ENCODE measurements at places on chromosomes 5 and 9.
A peak's percentile ranks its signal among the peaks of the same experiment; 100 is the strongest.

DNA sequence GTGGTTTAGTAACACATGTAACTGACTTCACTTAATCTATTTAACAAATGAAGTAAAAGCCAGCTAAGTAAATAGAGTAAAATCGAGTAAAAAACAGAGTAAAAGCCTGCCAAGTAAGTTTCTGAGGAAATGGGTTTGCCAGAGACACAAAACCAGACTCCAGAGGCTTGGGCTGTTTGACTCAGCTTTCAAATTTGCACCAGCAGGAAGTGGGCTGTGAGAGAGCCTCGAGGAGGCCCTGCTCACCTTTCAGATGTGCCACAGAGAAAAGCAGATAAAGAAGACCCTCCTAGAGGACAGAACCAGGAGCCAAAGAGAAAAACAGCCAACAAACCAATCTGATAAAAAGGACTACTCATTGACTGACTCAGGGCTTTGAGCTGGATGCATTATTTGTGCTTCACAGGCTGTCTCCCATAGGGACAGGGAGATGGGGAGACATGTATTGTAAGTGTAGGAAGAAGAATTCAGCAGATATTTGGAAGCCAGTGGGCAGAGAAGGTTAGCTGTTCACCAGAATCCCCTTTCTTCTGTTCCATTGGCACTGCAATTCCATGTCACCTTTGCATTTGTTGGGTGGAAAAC, 14.4 kb upstream of the AMACR start:
- no peak for DNase-seq

DNA sequence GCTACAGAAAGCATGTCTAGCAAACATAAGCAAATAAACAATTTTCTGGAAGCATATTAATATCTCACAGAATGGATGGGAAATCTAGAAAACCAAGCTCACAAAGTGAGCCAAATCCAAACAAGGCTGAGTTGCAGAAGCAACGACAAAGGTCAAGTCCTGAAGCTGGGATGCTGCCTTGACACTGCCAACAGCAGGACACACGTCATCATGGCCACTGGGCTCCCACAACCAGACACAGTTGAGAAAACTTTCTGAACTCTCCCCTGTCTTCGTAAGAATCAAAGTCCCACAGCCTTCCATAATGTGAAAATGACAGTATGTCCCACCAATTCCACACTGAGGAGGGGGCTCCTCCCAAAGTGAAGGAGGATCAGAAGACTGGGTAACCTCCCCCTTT, 37.6 kb downstream of the EPB41L4A start:
- no peak for DNase-seq

DNA sequence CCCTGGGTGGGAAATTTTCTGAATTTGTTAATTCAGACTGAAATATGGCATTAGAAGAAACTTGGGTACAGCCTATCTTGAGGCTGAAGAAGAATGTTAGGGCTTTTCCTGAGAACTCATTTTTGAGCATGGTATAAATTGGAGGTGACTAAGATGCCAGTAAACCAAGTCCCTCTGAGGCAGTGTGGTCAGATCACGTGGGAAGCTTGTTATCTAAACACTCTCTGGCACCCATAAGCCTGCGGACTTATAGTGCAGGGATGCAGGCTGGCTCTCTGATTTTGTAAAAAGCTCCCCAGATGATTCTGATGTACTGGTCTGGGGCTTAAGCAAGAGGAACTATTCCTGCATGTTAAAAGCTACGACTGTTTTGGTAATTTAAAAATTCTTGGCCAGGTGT, 34.3 kb downstream of the MTMR12 start:
- DNase-seq, result no peak

DNA sequence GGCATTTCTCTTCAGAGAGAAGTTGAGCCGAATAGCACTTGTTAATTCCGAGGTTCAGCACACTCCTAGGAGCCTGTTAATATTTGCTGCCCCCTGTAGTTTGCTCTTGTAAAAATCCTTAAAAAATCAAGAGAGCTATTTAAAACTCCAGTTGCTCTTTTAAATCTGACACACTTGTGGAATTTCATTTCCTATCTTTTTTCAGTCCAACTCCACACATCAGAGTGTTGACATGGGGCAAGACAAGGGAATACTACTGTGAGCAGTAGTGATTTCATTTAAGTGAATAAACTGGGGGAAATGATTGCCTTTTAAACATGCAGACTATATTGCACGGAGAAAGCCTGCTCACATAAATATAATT, 1096.3 kb upstream of the DMAC1 start:
- DNase-seq, result peak; percentile 48

- DNase-seq, result no peak
Observed at GRCh38 chr5:65087154-65087553, 318.4 kb downstream of the CWC27 start.

GRCh38 chr5:158777647-158778350, 321.9 kb downstream of the EBF1 start:
- DNase-seq, result no peak

DNA sequence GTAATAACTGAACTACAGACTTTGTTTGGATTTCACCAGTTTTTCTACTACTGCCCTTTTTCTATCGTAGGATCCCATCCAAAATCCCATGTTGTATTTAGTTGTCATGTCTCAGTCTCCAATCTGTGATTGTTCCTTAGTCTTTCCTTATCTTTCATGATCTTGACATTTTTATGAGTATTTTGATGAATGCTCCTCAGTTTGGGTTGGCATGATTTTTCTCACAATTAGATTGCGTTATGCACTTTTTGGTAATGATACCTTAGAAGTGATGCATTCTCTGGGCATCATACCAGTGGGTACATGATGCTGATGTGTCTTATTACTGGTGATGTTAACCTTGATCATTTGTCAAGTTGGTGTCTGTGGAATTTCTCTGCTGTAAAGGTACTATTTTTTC, 5.7 kb downstream of the SLC22A4 start:
- DNase-seq, result no peak

DNA sequence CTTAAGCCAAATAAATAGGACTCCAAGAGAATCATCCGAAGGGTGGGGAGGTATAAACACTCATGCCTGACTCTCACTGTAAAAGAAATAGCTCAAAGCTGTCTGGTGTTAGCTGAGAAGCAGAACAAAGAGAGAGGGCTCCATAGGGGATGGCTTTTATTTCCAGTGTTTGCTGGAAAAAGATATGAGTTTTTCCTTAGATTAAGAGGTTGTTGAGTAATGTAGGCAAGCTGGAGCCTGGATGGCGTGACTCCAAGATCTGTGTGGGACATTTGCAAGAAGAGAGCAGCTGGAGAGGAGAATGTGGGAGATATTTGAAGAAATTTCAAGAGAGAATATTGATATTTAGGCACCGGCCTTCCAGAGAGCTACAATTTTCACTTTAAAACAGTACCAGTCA, 793.7 kb upstream of the RGMB start:
- no peak for DNase-seq

DNA sequence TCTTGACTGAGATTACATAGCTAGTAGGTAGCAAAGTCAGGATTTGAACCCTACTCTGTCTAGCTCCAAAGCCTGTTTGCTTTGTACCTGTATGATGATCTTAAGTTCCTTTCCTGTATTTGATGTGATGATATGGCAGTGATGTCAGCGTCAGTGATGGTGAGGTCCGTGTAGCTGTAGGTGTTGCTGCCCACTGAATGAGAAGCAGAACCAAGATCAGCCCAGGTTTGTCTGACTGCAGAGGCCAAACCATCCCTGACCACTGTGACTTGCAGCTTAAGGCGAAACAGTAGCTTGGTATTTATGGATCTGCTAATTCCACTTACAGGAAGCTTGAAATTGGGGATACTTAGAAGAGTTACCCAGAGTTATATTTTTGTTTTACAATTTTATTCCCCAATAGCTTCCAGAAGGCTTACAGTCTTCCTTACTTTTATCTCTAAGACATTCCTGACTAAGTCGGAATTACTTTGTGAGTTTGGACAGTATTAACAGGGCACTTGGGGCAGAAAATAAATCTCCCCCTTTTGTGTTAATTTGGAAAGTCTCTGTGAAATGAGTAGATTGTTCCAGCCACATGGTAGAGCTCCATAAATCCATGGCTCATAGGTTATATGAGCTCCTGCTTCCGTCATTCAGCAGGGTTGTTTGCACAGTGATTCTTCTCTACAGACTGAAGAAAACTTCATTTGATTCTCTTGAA, 273.4 kb downstream of the NR3C1 start:
- DNase-seq, result no peak

GRCh38 chr9:19496321-19497050, 87.7 kb downstream of the ACER2 start:
- no peak for DNase-seq

DNA sequence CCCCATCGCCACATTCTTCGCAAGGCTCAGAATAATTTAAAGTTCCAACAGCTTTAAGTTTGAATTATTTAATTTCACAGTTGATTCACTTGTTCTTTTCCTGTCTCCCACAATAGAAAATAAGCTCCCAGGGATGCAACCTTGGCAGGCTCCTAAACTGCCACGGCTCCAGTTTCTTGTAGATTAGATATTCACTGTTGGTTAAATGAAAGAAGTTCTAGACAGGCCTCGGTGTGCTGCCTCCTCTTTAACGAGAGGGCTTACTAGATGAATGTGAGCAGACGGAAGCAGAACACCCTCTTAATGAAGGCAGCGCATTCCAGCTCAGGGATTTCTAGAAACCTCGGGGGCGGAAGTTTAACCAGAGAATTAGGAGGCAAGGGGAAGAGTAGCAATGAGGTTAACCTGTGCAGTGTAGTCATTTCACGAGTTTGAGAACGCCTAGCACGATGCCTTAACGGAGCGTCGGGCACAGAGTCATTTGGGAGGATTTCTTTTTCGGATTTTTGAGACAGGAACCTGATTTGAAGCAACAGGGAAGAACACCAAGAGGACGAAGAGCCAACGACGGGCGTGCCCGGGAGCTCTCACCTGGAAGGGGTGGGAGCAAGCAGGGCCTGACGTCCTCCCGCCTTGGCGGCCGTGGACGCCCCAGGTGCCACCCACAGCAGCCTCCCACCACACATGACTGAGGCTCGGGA, 637 bp upstream of the SMC5 start:
- DNase-seq, result peak; percentile 89

DNA sequence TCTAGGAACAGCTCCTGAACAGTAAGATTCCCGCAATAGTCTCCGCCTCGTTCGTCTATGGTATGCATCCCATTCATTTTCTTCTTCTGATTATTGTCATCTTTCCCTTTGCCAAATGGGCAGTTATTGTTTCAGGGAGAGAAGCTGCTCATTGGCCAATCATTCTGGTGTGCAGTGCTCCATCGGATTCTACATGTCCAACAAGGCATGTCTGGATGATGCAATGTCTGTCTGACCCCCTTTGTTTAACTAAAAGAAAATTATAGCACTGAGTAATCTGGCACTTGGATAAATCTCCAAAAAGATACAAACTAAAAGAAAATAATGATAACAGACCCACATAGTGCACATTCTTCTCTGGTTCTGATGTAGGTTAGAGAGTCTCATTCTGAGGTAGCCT, 515.6 kb upstream of the DMAC1 start:
- no peak for DNase-seq

DNA sequence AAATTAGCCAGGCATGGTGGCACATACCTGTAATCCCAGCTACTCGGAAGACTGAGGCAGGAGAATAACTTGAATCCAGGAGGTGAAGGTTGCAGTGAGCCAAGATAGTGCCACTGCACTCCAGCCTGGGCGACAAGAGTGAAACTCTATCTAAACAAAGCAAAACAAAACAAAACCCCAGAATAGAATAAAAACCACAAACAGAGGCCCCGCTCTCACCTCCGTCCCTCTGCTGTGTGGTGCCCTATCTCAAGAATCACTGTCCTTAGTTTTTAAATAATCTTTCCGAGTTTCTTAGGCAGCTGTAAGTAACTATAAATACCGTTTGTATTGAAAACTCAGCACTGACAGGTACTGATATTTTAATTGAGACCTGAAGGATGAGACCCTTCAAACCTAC, 42.7 kb upstream of the IER5L start:
- DNase-seq, result no peak

DNA sequence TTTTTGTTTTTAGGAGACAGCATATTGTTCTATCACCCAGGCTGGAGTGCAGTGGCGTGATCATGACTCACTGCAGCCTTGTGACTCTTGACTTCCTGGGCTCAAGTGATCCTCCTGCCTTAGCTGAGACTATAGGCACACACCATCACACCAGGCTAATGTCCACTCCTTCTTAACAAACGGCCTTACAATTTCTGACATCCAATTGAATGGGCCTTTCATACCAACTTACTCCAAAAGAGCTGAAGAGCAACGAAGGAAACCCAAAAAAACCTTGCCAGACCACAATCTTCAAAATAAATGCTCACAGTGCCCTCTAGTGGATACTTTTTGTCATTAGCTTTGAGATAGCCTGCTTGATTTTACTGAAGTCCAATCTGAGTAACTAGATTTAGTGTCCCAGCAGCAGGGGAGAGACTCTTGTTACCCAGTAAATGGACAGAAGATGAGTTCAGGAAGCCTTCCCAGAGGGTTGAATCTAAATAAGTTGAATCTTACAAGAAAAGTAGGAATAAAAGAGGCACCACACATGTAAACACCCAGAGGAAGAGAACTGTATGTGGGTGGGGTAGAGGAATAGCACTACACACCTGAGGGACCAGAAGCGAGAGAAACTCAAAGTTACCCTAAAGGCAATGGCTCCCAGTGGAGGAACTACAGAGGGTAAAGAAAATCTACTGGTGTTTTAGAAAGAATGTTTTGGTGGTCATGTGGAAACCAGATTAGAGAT, 9.3 kb downstream of the ZNF622 start:
- DNase-seq, result peak; percentile 85

DNA sequence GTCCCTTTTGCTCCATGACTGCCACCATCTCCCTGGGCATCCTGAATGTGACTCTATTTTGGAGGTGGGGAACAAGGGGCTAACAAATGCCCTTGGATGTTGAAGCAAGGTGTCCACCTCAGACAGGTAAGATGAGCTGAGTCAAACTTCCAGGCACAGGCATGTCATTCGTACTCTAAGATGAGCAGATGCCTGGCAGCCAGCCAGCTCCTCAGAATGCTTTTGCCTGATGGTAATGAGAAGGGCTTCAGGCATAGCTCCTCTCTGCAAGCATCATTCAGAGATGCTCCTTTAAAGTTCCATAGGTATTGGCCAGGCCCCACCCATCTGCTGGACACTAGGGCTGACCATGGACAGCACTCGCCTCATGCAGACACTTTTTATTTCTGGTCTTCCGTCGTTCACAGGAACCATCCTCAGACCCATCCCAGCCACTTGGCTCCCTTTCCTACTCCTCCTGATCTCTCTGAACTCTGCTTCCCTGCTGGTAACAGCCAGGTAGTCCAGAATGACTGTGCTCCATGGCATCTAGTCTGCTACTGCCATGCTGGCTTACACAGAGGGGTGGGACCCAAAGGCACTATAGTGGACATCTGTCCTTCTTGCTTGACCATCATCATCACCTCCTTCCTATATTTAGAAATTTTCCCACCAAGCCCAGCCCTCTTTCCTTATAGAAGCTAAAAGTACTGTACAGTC, 118.8 kb downstream of the GLIS3 start:
- DNase-seq, result no peak

- no peak for DNase-seq
Observed at GRCh38 chr5:80698369-80698768, 43.6 kb upstream of the DHFR start.

All from HT-29 (cell line).